Activated CD4-positive, alpha-beta T cell treated with anti-CD3 and anti-CD28 coated beads, Interleukin-2, amount 10 ng/mL, durations not matched to agents 7 days and 5 days (primary cell): ENCODE measurements at places on chromosomes 16 and 17. TPM values are rescaled to one million over a fixed set of nuclear protein-coding genes. Genes with fewer than 3 reads are reported as not detected.

CCL15 gene
- total RNA-seq = not detected

NAT9 gene
- 28.6 TPM for total RNA-seq

DPEP3 gene
- total RNA-seq = 0.10 TPM

SKAP1 gene
- total RNA-seq = 144 TPM

DNA sequence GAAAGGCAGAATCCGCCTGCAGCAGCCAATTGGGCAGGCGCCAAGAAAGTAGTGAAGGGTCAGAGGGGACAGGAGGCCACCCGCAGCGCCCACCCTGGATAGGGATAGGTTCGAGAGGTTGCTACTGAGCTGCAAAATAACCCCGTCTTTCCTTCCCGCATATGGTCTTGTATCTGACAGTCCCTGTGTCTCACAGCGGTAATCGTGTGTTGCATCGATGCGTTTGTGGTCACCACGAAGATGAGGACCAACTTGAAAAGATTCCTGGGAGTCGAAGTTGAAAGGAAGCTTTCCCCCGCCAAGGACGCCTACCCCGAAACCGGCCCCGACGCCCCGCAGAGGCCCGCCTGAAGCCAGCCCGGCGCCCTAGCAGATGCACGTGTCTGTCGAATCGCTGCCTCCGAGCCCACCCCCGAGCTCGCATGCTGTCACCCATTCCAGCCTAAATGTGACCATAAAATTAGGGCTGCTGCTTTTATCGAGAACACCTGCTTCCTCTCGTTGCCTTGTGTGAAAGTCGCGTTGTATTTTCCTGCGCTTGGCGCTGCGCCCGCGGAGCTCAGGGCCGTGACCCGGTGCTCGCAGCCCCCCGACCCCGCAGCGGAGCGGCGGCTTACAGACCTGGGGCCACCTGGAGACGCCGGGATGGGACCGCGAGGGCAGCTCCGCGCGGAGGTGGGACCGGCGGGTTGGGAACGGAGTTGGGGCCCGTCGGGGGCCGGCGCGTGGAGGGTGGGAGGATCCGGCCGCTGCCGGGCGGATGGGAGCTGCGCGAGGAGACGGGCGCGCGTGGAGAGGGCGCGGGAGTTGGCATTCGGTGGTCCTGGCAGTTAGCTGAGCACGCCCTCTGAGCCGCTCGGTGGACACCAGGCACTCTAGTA lies at the start of gene CMTM2:
Gene CMTM2, plus strand, starts transcription at position 813 of the 881 bp plus-strand sequence. CDS start 145 bp downstream, outside the sequence.
- peaks cover 40% of the 10 kb centered on the region for H3K27me3 ChIP-seq
- H3K27ac ChIP-seq = no peak within 1 kb of the TSS
- DNase-seq = no peak
- H3K4me1 ChIP-seq = peaks cover 13% of the 10 kb centered on the region
- peaks cover 5% of the 10 kb centered on the region for H3K36me3 ChIP-seq

TMEM100 gene
- total RNA-seq = not detected
